HS-27A (cell line): ENCODE measurements at places on chromosomes 7 and 10.
A peak's percentile ranks its signal among the peaks of the same experiment; 100 is the strongest.

GRCh38 chr10:33611423-33611822, 277.0 kb upstream of the NRP1 start:
- DNase-seq = no peak

DNA sequence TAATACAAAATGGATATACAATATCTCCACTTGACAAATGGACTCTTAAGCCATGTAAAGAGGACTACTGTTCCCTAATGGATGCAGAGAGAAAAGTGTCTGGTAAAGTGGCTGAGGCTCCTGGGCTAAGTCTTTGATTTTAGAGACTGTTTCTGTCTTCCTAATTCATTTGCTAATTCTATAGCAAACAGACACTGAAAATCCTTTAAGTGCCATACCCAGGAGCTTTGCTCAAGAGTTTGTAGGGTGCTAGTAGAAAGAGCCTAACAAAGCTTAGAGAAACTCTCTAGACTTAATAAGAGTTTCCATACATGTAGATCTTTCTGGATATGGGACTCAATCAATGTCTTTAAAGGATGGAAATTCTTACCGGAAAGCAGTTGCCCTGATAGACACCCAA, 16.7 kb downstream of the CEP55 start:
- DNase-seq = no peak

DNA sequence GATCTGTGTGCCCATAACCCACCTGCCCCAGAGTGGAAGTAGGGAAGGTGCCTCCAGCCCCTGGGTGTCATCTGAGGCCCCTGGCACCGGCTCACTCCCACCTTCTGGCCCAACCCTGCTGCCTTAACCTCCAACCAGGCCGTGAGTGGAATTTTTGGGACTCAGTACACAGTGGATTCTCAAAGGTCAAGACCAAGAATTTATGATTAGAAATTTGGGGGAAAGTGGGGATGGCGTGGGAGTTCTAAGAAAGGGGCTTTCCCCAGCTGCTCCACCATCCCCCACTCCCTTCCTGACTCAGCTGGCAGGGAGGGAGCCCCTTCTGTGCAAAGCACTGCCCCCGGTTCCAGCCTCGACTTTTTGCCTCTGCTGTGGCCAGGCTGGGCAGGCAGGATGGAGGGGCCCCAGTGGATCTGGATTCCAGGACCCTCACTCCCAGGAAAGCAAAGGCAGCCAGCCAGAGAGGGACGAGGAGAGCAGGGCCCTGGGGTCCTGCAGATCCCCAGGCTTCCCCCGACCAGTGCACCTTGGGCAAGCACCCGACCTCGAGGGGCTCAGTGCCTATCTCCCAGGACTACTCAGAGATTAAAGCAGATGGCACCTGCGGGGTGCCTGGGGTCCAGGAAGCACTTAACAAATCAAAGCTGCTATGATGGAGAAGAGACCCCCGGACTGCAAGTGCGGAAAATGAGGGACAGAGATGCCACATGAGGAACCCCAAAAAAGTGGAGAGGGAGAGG, 12.8 kb downstream of the SPOCK2 start:
- DNase-seq = no peak

DNA sequence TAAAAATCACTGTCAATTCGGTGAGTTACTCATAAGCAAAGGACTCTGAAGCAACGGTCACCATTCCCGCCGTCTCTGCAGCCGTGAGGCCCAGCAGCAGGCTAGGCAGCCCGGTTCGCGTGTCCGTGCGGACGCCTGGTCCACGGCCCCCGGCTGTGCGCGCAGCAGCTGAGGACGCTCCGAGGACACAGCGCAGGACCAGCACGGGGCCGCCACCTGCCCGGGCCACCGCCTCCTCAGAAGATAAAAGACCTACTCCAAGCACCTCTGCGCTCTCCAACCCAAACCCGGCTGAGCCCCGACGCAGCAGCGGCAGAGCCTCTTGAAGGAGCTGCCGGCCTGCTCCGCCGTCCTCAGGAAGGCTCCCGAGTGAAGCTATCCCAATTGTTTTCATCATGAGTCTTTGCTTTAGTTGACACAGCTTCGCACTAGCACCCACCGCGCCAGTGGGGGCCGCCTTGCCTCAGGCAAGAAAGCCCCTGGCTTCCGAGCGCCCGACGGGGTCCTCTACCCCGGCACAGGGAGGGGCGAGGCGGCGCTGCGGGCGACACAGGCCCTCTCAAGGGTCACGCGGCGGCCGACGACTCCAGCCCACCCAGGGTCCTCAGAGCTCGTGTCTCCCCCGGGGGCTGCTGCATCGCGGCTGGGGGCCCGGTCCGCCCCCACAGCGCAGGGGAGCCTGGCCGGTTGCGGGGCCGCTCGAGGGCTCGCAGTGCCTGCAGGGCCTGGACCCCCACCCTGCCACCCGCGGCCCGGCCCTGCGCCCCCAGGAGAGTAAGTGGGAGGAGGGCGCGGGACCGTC, 16.9 kb upstream of the GPR146 start:
- DNase-seq = no peak

DNA sequence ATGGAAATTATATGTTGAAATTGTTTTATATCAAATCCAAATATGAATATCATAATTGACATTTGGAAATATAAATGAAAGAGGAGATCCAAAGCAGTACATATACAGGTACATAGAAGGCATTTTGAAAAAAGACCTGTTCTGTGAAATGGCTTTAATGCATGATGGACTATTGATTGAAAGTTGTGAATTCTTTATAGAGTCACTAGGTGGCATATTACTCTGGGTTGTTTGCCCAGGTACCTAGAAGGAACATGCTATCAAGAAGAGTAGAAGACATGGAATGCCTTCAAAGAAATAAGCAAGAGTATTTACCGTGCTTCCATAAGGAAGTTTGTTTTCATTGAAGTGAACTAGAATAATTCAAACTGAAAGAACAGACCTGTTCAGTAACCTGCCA, 160.0 kb upstream of the ANK3 start:
- no peak for DNase-seq

- DNase-seq = no peak
Measured at GRCh38 chr7:29538389-29538788, 25.2 kb upstream of the PRR15 start.

DNA sequence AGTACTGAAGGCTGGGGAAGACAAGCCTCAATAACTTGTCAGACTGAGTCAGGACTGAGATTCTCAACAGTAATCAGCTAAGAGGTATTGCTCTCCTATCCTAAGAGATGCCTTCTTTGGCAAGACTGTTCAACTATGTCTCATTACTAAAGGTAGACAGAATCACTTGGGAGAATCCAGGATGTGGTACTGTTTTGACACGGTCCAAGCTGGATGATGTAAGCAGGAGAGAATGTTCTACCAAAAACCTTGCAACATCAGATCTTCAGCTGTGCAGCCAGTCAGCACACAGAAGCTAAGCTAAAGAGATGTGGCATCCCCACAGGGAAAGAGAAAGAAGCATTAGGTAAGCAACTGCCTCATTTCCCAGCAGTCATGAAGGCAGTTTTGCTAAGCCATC, 391.4 kb downstream of the NRG3 start:
- no peak for DNase-seq

DNA sequence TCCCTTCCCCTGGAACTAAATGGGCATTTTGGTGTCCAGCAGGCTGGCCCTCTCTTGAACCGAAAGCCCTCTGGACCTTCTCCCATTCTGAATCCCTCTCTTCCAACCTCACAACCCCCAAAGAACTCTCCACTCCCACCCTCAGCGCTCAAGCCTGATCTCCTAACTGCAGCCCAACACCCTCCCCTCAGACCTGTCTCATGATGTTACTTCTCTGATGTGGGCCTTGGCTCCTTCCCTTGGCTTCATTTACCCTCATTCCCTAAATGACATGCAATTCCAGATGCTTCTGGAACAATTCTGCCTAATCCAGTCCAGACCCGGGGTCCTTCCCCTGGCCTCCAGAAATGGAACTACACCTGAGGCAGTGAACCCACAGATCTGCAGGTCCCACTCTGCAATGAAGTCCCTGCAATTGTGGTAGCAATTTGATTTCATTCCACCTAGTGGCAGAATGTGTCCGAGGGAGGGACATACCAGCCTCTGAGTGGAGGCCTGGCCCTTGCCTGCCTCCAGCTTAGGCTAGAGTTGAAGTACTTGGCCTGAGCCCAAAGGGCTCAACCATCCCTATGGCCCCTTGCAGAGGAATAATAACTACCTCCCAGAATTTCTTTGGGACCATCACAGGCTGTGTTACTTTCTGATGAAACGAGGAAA, 4.1 kb upstream of the CEP41 start:
- no peak for DNase-seq

GRCh38 chr10:3090914-3091787, 23.8 kb downstream of the PFKP start:
- DNase-seq = peak; percentile 40

- no peak for DNase-seq
Measured at GRCh38 chr7:19109000-19109946, 8.2 kb downstream of the TWIST1 start.

DNA sequence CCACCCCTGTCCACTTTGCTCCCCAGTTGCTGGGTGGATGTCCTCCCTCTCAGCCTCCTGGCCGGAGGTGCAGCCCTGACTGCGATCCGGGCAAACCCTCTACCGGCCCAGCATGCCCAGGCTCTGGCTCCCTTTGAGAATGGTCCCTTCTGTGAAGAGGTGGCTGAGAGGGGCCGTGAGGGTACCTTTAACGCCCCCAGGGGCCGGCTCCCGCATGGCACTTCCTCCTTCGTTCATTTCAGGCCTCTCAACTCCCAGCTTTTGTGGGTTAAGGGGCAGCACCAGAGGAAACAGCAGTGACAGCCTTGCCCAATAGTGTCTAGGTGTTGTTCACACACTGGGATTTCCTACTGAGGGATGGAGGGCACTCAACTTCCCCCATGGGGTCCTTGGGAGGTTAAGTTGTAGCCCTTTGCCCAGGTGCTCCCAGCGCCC, 33.2 kb upstream of the HABP2 start:
- DNase-seq = no peak

GRCh38 chr7:32158751-32159745, 88.8 kb upstream of the PDE1C start:
- DNase-seq = no peak

DNA sequence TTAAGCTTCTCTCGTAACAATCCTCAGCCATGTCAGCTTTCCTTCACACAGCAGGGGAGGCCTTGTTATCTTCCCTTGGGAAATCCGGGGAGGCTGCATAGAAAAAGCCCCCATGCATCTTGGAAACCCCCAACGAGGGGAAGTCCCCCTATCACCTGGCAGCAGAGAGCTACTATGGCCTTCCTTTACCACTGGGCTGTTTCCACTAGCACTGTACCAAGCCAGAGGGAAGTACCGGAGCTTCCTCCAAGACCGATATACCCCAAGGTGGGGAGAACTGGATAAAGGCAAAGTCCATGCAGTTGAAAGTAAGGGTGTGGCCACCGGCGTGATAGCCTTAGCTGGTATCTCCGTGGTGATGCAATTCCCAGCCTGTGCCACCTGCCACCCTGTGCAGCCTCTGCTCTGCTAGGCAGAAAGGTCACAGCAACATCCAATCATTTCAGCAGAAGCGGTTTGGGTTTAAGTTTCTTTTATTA, 4.4 kb upstream of the CLIP2 start:
- DNase-seq = no peak

- DNase-seq = no peak
Measured at GRCh38 chr7:115037128-115037802, 115.4 kb downstream of the MDFIC start.

DNA sequence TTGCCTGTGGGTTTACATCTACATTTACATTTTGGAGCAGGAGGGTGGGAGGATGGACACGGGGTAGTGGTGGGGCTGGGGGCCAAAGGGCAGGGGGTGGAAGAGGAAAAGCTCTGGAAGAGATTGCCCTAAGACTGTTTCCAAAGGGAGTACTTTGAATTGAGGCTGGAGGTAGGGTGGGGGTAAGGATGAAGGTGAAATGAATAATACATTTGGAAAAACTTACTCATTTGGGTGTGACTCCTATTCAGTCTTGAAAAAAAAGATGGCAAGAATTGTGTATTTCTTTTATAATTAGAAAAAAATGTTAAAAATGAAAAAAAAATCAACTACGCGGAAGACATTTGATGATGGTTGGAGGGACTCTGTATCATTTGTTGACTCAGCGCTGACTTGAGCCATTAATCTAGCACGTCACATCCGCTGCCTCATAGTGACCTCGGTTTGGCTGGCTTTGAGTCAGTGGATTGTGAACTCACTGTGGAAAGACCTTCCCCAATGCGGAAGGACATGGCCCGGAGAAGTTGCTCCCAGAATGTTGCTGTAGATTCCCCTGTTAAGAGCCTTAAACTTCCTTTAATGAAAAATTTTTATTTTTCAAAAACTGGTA, 2.8 kb downstream of the FAM180A start:
- DNase-seq = peak; percentile 84

DNA sequence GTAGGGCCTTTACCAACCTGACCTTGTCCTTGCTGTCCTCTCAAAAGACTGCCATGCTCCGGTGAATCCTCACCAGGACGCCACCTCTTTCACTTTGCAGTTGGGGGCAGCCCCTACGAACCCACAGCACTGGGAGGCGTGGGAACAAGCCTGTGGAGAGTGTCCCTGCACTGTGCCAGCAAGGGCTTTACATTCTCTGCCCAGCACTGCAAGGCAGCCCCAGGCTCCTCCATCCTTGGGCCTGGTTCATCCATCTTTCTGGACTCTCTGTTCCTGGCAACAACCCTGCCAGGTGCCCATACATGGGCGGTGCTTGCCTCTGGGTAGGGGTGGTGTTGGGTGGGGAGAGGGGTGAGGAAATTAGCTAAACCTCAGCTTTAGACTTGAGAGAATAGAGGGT, 1.4 kb downstream of the CHAT start:
- DNase-seq = no peak

DNA sequence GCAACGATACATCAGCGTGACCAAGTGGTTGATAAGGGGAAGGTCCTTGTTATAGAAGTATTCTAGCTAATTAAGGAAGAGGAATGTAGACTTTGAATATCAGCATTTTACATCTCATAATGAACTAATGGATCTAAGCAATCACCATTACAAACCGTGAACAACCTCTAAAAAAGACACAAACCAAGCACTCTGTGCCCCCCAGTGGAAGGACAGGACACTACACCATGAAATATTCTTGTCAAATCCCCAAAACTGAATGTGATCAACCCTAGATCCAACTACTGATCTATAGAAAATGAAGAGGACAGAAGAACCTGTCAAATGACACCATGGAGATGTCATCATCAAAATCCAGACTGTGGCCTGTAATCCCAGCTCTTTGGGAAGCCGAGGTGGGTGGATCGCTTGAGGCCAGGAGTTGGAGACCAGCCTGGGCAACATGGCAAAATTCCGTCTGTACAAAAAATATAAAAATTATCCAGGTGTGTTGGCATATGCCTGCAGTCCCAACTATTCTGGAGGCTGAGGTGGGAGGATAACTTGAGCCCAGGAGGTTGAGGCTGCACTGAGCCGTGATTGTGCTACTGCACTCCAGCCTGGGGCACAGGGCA, 111.3 kb upstream of the CARD11 start:
- peak; percentile 8 for DNase-seq
